ENCODE measurements at places on chromosomes 13 and 19.

DNA sequence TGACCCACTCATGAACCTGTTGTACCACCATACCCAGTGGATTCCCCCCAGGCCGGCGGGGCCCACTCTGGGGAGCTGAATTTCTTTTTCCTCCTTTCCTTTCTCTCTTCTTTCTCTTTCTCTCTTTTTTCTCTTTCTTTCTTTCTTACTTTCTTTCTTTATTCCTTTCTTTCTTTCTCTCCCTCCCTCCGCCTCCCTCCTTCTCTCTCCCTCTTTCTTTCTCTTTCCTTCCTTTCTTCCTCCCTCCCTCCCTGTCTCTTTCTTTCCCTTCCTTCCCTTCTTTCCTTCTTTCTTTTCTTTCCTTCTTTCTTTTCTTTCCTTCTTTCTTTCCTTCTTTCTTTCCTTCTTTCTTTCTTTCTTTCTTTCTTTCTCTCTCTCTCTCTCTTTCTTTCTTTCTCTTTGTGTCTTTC, 327.7 kb downstream of the ZNF536 start:
- DNase-seq, result no peak

GRCh38 chr13:40386586-40386985, 279.9 kb downstream of the FOXO1 start:
- no peak for DNase-seq

- DNase-seq, result peak; percentile 22
Observed at GRCh38 chr19:18340190-18340989, at the start of gene PGPEP1. Gene PGPEP1, plus strand, starts transcription at chr19:18340598. Its CDS starts 84 bp downstream, at chr19:18340682.

DNA sequence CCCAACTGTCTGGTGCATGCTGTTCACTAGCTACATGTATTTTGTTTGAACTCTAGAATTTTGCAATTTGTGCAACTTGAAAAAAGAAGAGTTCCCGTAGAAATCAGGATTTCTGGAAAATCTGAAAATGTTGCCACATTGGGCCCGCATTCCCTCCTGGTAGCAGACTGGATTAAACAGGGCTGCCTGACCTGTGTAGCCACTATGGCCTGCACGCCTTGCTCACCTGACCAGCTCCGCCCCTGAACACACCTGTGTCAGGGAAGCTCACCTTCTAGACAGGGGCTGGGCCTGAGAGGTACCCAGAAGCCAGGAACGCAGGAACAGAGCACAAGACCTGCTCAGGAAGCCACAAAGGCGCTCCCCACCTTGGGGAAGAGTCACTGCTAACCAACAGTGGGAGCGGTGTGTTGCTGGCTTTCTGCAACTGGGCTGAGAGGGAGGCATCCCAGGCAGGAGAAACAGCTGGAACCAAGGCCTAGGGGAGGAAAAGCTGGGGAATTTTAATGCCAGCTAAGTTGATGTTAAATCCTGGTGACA, 106.5 kb downstream of the UQCRFS1 start:
- DNase-seq, result no peak

DNA sequence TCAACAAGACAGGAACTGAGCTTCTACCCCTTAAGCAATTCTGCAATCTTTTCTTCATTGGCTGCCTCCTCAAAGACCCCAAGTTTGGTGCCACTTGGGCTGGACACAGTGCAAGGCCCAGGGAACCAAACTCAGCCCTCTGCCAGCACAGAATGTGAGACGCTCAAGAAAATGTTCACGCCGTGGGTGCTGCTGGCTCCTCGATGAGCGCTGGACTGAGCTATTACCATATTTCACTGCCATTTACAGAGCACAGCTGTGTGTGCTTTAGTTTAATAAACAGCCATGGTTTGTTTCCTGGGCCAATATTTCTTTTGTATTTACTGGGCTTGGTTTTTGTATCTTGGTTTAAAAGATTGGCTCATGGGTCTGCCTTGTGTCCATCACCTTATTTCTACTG, 138.8 kb upstream of the VSTM2B start:
- DNase-seq, result no peak

GRCh38 chr13:75661443-75661842, 25.3 kb downstream of the LMO7 start:
- DNase-seq, result no peak

GRCh38 chr13:62633448-62633847, 1217.8 kb upstream of the PCDH20 start:
- DNase-seq, result no peak

DNA sequence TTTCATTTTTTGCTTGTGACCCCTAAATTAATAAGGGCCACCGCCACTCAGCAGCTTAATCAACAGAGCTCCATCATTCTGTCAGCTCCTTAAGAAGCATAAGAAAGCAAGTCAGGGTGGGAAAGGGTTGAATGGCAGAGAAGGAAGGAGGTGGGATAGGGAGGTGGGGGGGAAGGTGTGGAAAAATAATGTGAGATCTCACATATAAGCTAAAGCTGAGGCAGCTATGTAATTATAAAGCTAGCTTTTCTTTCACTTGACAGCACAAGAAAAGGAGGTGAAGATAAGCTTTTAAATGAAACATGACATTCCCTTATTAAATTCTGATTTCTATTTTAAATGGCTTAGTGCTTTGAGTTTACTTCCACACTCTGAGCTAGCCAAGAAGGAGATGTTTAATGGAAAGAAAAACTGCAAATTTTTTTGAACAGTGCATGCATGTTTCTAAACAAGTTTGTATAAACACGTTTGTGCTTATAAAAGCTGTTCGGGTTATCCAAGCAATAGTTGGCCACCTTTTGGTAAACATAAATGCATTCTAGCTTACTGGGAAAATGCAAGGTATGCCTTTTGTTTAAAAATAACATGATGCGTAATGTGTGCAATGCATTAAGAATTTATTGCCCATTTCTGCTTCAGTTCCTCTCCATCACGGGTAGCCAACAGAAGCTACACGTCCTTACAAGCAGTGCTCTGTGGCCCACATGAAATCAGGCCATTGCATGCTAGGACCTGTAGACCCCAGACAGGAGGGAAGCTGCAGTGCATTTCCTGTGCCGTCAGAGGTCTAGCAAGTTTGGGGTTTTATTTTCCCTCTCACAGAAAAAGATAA, 96.2 kb downstream of the LHFPL6 start:
- DNase-seq, result no peak

- no peak for DNase-seq
Observed at GRCh38 chr13:58018865-58019264, 387.3 kb downstream of the PCDH17 start.

DNA sequence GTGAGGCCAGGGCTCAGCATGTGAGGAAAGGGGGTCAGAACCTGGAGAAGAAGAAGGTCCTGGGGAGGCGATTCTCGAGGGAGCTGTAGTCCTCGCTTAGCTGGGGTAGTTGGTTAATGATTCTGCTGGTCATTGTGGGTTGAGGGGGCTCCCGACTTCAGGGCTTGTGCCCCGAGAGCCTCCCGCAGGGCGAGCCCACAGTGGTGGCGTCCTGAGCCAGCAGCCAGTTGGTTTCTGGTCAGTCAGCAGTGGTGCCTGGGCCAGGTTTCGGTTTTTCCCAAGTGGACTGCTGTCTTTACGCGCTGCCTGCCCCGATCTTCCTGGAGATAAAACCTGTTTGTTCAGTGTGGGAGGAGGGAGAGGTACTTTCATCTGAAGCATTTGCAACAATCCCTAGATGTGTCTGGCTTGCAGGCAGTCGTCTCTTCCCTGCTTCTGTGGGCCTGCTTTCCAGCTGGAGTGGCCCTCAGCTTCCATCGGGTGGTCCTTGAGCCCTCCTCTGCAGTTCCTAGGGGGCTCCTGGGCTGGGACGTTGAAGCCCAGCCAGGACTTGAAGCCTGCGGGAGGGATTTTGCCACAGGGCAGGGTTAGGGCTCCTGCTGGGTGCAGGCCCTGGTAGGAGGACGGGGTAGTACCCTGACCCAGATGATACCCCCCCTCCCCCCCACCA, 3.2 kb downstream of the PTBP1 start:
- DNase-seq, result no peak

GRCh38 chr19:15837221-15837731, 21.8 kb upstream of the OR10H1 start:
- peak; percentile 73 for DNase-seq

DNA sequence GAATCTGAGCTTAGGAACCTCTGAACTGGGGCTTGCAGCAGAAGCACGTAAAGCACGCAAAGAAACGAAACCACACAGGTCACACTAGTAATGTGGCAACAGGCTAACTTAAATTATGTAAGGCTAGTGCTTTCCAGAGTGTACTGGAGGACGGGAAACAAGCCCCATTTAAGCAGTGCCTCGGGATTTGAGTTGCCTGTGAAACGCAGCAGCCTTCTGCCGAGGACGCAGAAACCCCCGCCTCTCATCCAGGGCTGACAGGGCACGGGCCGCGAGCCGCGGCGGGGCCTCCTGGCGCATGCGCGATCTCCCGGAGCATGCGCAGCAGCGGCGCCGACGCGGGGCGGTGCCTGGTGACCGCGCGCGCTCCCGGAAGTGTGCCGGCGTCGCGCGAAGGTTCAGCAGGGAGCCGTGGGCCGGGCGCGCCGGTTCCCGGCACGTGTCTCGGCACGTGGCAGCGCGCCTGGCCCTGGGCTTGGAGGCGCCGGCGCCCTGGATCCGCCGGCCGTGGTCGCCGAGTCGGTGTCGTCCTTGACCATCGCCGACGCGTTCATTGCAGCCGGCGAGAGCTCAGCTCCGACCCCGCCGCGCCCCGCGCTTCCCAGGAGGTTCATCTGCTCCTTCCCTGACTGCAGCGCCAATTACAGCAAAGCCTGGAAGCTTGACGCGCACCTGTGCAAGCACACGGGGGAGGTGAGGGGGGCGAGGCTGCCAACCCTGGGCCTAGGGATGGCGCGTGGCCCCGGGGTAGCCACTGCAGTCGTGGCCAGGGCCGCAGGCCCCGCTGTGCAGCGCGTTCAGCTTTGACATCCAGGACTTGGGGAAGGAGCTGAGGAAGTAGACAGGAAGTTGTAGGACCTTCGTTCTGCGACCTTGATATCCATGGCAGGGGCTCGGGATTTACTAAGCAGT, at the start of gene GTF3A:
GTF3A (plus strand) TSS at position 374 of the 912 bp plus-strand sequence.
- DNase-seq, result peak; percentile 91

GRCh38 chr19:10499550-10500246, 3.5 kb downstream of the KEAP1 start:
- DNase-seq, result no peak

DNA sequence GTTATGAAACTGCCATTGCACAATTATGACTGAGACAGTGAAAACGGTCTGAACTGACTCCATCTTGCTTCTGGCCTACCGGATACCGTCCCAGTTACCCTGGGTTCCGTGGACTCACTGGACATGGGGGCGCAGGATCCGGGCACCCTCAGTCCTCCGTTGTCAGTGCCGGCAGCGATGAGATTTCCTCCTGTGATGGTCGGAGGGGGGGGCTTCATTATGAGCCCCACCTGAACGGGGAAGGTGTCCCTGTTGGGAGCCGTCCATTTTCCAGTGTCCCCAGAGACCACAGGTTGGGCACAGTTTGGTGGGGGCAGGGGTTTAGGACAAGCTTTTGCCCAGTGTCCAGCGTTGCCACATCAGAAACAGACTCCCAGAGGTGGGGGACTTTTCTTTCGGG, 23.4 kb downstream of the TMEM255B start:
- no peak for DNase-seq

- DNase-seq, result no peak
Observed at GRCh38 chr13:18949489-18949761, 232.2 kb downstream of the TUBA3C start.

- DNase-seq, result peak; percentile 13
Observed at GRCh38 chr13:85808811-85809210, 9.6 kb upstream of the SLITRK6 start.

- no peak for DNase-seq
Observed at GRCh38 chr13:113650275-113650674, 7.7 kb downstream of the ATP4B start.

DNA sequence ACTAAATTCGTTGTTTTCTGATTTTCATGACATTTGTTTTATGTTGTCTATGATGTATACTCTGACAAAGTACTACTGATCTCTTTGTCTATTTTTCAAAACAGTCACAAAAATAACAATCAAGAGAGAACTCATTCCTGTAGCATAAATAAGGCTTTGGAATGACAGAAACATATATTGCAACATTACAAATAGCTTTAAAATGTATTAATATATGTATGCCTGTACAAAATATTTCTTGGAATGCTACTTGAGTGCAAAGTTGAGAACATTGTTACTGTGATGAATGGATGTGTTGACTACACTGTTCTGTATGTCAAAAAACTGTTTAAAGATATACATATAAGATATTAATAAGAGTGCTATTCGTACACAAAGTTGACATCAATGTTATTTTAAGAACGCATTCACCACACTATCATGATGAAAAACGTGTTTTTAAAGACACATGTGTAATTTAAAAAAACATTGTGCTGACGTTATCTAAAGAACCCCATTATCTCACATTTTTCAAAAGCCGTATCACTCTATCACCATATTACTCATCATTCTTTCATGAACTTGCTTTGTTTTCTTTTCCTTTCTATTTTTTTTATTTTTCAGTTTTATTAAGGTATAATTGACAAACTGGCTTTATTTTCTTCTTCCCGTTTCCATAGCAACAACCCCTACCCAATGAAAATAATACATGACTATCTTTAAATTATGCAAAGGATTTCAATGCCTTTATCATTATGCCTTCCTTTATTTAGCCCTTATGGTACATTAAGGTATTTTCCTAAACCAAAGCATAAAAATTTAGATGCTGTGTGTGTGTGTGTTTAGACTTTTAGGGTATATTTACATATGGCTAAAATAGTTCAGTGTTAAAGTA, 918.8 kb downstream of the SLITRK1 start:
- no peak for DNase-seq

DNA sequence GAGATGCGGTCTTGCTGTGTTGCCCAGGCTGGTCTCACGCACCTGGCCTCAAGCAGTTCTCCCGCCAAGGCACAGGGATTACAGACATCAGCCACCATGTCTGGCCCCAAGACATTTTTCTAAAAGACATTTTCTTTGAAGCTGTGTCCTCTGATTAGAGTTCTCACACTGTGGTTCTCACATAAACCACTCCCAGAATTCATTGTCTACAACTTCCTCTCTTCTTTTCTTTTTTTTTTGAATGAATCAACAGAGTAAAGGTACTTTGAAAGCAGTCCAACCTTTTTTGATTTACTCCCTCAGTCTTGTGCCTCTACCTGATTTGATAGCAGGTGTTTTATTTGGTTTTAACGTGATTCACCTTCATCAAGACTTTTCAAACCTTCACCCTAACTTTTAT, 14.3 kb upstream of the SHD start:
- no peak for DNase-seq

DNA sequence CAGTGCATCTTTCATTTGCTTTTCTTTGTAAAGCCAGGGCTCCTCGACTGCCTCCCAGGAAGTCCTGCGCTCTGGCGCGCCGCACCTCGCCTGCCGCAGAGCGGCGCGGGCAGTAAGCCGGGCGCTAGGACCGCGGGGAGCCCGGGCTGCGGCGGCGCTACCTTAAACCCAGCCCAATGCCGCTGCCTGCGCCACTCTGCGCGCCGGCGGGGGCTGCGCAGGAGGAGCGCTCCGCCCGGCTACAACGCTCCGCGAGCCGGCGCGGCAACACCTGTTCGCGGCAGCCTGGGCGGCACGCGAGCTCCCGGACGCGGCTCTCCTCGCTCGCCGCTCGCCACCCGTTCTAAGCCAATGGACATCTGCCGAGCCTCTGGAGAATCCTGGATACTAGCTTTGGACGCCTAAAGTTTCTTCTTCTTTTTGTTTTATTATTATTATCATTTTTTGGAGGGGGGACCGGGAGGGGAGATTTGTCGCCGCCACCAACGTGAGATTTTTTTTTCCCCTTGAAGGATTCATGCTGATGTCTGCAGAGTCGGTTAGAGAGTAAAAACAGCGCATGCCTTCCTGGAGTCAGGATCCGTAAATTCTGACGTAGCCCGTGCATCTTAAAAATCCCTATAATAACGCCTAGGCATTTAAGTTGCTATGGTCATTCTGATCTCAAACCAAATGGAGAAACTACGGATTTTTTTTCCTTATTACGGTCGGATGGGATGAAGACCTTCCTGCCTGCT, at the start of gene FGF9:
FGF9 (plus strand) TSS at position 191 of the 737 bp plus-strand sequence. CDS start 840 bp downstream, outside the sequence.
- DNase-seq, result peak; percentile 74

GRCh38 chr13:20518660-20519100, 7.0 kb downstream of the CRYL1 start:
- no peak for DNase-seq
